RPMI8226 (cell line): ENCODE measurements at places on chromosomes 2 and 18.

- no peak for DNase-seq
These were observed 55.9 kb upstream of the KIF5C start for GRCh38 chr2:148819019-148819585.

DNA sequence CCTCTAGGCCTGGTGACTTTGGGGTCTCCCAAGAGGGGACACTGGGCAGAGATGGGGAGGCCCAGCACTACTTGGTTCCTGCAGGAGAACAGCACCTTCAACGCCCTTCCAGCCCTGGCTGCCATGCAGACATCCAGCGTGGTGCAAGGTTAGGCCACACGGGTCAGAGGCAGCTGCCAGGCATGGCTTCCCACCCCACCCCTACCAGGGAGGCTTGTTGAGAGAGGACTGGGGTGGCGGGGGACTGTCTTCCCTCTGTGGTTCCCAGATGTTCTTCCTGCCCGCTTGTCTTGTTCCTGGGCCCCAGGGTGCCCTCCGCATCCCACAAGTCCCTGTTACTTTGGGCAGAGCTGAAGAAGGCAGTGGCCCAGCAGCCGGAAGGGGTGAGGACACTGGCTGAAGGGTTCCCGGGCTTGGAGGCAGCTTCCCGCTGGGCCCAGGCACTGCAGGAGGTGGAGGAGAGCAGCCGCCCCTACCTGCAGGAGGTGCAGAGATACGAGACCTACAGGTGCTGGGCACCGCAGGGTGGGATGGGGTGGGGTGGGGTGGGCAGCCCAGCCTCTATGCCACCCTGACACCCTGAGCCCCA lies 4.5 kb downstream of the PROM2 start:
- no peak for DNase-seq

GRCh38 chr2:232328516-232329460 lies 49.8 kb upstream of the ALPP start:
- DNase-seq: no peak

DNA sequence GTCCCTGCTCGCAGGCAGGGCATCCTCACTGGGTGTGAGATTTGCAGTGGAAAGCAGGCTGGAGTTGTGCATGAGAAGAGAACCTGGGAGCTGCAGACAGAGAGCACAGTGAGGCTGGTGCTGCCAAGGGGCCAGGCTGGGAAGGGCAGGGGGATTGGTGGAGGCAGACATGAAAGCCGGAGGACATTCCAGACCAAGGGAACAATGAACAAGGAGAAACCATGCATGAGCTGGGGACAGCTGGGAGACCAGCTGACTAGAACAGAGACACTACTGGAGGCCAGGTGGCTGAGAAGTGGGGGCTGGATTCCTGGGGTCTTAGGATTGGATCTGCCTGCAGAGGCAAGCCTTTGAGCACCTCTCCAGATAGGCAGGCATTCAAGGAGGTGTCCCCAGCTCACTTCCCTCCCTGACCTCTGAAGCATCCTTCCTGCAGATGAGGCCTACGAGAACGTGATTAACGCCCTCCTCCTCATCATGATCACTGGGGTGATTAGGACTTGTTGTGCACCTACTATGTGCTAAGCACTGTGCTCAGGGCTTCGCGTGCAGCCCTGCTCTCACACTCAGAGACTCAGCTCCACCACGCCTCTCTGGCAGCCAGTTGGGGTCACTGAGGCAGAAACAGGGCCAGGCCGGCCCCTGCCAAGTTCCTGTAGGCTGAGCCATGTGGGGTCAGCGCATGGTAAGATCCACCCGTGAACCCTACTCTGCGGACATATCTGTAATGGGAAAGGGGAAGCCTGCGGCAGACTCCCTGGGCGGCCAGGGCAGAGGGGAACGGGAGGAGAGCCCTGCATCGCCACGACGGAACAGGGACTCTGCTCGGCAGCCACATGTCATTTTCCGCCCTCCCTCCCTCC lies 74.8 kb upstream of the SLC66A3 start:
- DNase-seq: no peak

DNA sequence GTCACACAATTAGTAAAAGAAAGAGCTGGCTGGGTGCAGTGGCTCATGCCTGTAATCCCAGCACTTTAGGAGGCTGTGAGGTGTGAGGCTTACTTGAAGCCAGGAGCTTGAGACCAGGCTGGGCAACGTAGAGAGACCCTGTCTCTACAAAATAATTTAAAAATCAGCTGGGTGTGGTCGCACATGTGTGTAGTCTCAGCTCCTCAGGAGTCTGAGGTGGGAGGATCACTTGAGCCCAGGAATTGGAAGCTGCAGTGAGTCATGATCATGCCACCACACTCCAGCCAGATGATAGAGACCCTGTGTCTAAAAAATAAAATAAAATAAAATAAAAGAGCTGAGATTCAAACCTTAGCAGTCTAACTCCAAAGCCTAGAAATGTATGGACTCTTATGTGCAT lies 39.0 kb upstream of the NEDD4L start:
- no peak for DNase-seq

- DNase-seq: no peak
These were observed 258.5 kb downstream of the PAX3 start for GRCh38 chr2:222040333-222040732.

DNA sequence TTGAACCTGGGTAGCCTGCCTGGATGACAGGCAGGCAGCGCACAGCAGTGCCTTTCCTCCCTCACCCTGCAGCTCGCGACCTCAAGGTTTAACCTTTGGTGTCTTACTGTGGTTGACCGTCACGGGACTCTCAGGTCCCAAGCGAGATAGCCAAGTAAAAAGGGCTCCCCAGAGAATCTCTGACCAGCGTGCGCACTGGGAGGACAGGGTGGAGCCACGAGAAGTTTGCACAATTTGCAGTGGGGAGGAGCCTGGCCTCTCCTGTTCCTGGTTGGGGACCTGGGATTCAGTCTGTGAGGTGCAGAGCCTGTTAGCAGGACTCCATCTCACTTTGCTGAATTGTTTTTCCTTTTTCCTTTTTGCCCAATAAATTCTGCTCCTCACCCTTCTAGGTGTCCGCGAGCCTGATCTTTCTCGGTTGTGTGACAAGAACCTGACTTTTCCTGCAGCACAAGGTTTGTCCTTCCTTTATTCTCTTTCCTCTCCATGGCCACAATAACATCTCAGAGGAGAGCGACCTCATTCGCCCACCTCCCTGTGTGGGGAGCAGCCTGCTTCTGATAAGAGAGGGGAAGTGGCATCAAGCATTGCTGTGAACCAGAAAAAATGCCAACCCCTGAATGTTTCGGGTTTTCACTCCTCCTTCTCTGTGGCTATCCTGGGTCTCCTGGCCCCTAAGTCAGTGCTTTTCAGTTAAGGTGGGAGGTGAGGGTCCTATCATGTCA lies 36.2 kb downstream of the POU3F3 start:
- DNase-seq: no peak

GRCh38 chr18:59885579-59886163 lies 14.1 kb upstream of the PMAIP1 start:
- peak; percentile 64 for DNase-seq

DNA sequence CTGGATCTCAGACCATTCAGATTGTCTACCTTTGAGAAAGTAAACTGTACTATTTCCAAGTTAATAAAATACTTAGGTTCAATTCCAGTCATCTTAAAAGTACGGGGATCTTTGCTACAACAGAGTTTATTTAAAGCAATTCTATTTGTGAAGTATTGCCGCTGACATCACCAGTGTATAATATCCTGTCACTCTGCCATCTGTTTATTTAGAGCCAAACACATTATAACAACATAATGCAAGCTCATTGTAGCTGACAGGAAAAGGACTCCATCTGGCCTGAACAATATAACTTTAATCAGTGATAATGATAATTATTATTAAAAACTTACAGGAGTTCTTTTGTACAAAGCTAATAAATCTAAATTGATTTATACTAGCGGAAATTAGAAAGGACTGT lies 786.8 kb downstream of the ERBB4 start:
- no peak for DNase-seq

GRCh38 chr18:73638709-73639108 lies 508.9 kb downstream of the FBXO15 start:
- DNase-seq: no peak

GRCh38 chr2:168336786-168337388 lies 89.5 kb upstream of the STK39 start:
- DNase-seq: peak; percentile 71

DNA sequence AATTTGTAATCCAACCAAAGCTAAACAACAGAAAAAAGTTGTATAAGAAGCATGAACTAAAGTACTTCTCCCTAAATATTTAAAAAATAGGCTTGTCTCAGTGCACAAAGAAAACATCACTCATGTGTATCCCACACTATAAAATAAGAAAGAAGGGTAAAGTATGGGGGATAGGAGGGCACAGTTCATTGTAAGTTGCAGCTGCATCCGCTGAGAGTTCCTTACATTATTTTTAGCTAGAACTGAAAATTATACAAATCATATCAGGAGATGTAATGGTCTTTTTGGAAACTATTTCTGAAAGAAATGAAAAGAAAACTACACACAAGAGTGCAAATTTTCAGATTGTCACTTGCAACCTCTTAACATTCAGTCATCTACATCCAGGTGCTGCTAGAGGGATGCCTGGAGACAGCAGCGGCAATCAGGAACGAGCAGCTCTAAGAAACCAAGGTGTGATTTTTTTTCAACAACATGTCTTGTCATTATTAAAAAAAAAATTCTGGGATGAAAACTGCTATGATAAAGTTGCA lies 273.6 kb downstream of the ASXL3 start:
- no peak for DNase-seq

DNA sequence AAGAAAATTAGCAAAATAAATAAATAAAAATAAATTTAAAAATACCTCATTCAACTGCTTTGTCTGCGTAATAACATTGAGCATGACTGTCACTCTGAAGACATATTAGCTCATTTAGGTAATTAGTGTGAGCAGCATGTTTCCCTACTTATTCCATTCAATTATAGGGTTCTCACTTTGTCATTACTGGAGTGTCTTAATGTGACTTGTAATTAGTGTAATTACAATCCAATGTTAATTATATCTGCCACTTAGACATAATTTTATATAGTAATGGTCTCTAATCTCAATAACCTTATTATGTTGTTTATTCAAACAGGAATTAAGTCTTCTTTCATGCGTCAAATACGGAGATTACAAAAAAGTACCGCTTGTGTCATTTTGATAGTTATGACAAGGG lies 893.9 kb upstream of the ACVR2A start:
- no peak for DNase-seq

DNA sequence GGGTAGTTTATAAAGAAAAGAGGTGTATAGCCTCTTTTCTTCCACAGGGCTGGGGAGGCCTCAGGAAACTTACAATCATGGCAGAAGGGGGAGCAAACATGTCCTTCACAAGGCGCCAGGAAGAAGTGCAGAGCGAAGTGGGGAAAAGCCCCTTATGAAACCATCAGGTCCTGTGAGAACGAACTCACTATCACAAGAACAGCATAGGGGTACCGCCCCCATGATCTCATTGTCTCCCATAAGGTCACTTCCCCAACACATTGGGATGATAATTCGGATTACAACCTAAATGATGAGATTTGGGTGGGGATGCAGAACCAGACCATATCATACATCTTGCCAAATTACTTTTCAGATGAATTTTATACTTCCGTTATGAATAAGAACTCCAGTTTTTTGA lies 32.4 kb downstream of the RALB start:
- DNase-seq: no peak

- no peak for DNase-seq
These were observed 19.4 kb upstream of the HNRNPA3 start for GRCh38 chr2:177193240-177193639.

- DNase-seq: no peak
These were observed 9.0 kb upstream of the NPPC start for GRCh38 chr2:231935207-231935524.

DNA sequence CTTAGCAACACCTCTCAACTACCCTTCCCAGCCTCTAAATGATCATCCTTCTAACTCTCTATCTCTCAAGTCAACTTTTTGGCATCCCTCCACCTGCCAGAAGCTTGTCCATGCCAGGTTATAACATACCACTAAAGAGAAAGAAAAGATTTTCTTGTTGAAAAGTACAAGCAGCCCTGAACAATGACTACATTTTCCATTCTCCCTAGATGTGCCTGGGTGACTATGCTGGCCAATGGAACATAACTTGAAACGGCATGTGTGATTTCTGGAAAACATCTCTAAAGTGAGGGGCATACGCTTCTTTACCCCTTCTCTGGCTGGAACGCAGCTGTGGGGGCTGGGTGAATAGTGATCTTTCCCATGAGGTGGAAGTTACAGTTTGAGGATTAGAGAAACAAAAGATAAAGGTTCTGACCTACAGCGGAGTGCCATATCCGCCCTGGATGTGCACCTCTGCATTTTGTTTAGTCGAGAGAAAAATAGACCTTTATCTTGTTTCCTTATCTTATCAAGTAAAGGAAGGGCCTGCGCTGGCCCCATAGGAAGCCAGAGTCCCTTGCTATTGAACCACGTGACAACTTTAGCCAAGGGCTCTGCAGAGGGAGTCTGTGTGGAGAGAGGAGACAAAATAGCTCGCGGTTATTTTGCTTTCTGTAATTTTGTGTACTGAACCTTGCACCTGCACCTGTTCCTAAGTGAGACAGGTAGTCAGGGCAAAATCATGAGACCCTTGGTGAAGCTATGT lies 436.8 kb downstream of the TGIF1 start:
- no peak for DNase-seq

- no peak for DNase-seq
These were observed 256.1 kb upstream of the CNTNAP5 start for GRCh38 chr2:123769001-123769400.

DNA sequence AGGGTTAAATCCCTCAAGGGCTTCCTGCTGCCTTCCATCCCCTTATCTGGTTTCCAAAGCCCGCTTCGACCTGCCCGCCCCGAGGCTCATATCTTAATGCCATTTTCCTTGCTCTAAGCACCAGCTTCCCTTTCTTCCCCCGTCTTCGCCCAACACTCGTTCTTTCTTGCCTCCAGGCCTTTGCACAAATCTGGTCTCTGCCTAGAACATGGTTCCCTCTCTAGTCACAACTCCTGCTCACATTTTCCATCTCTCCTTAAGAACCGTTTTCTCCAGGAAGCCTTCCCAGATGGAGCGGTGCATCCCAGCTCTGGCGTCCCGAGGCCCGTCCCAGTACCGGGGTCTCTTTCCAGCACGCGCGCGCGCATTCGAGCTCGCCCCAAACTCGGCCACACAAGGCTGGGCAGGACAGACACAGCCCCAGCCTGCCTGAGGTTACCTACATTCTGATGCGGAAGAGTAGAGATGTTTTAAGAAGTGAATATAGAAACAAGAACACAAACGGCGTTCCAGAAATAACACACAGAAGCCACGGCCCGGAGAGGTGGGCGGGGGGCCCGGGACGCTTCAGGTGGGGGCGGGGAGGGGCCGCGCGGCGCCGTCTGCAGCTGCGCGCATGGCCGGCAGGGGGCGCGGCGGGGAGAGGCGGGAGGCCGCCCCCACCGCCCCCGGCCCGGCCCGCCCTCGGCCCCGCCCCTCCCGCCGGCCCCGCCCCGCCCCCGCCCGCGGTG lies at the start of gene DGKD:
TSS of gene DGKD (plus strand) at position 726 of the 731 bp plus-strand sequence. CDS start 25 bp downstream, outside the sequence.
- DNase-seq: peak; percentile 68

- DNase-seq: no peak
These were observed 865.3 kb downstream of the ERBB4 start for GRCh38 chr2:211673133-211673905.

- DNase-seq: no peak
These were observed 96.9 kb downstream of the SPP2 start for GRCh38 chr2:234147335-234147861.
